Thyroid gland (tissue), 4 donors: ENCODE measurements at places on chromosomes 5 and 9. TPM values are rescaled to one million over a fixed set of nuclear protein-coding genes. Genes with fewer than 3 reads are reported as not detected.
A peak's percentile ranks its signal among the peaks of the same experiment; 100 is the strongest.

The IFNK gene
- not detected for total RNA-seq

The SCGB3A2 gene
- not detected for total RNA-seq

The RANBP3L gene
- 9.4 TPM for total RNA-seq

The MAP3K1 gene
- total RNA-seq, result 69.4 TPM

The DMGDH gene
- total RNA-seq, result 7.0 TPM

The LIX1 gene
- 0.89 TPM for total RNA-seq

The CSF1R gene
- total RNA-seq, result 11.6 TPM

The RPL12 gene
- total RNA-seq, result 1,286 TPM

The LPAR1 gene
- 40.8 TPM for total RNA-seq

The RNF183 gene
- total RNA-seq, result not detected

The SHROOM1 gene
- total RNA-seq, result 11.0 TPM

- H3K27ac ChIP-seq, result peak overlapping the region; percentile 94
- H3K4me3 ChIP-seq, result peak overlapping the region; percentile 27
- H3K4me1 ChIP-seq, result peaks cover 5% of the 10 kb centered on the region
- no peaks in the 10 kb centered on the region for H3K36me3 ChIP-seq
- H3K27me3 ChIP-seq, result no peaks in the 10 kb centered on the region
Measured at GRCh38 chr9:96565671-96566497, 53.8 kb downstream of the CDC14B start.

- peak overlapping the region; percentile 85 for H3K4me3 ChIP-seq
- DNase-seq, result peak; percentile 58
- no peaks in the 10 kb centered on the region for H3K27me3 ChIP-seq
- peaks cover 18% of the 10 kb centered on the region for H3K4me1 ChIP-seq
- no peaks in the 10 kb centered on the region for H3K36me3 ChIP-seq
Measured at GRCh38 chr9:14312719-14313377, 1.1 kb downstream of the NFIB start.

DNA sequence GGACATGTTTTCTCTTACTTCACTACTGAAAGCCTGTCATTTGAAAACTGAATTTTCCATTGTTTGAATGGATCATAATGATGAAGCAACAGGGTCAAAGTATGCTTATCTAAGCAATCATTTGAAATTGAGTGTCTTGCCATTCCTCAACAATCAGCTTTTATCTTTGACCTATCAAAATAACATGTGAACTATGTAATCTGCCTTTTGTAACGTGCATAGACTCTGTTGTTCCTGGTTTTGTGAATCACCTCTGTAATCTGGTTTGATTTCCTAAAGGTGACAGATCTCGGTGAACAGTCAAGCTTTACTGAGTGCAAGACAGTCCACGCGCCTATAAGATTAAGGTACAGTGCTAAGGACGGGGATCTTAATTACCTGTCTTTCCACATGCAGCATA, 3.3 kb downstream of the MEF2C start:
- DNase-seq, result no peak
- peaks cover 27% of the 10 kb centered on the region for H3K4me1 ChIP-seq
- H3K27me3 ChIP-seq, result no peaks in the 10 kb centered on the region
- no peaks in the 10 kb centered on the region for H3K36me3 ChIP-seq
- H3K4me3 ChIP-seq, result no peak overlapping the region

- no peak overlapping the region for H3K27ac ChIP-seq
- no peaks in the 10 kb centered on the region for H3K4me1 ChIP-seq
- no peaks in the 10 kb centered on the region for H3K36me3 ChIP-seq
- DNase-seq, result no peak
- H3K27me3 ChIP-seq, result no peaks in the 10 kb centered on the region
Measured at GRCh38 chr9:27142299-27142930, 33.4 kb downstream of the TEK start.

DNA sequence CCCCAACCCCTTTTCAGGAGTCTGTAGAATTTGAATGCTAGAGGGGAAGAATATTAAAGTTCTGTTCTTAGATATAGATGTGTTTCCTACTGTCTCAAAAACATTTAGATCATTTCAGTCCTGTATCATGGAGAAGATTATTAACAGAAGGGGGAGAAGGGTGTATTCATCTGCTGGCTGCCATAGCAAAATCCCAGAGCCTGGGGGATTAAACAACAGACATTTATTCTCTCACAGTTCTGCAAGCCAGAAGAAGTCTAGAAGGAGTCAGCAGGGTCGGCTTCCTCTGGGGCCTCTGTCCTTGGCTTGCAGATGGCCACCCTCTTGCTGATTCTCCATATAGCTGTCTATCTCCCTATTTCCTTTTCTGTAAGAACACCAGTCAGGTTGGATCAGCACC, 150.1 kb upstream of the OTULINL start:
- peaks cover 6% of the 10 kb centered on the region for H3K4me1 ChIP-seq
- H3K27me3 ChIP-seq, result no peaks in the 10 kb centered on the region
- H3K4me3 ChIP-seq, result no peak overlapping the region
- no peak overlapping the region for H3K27ac ChIP-seq
- DNase-seq, result no peak

GRCh38 chr5:55031492-55031891, 7.4 kb downstream of the GZMK start:
- no peak overlapping the region for H3K27ac ChIP-seq
- no peaks in the 10 kb centered on the region for H3K4me1 ChIP-seq
- H3K27me3 ChIP-seq, result no peaks in the 10 kb centered on the region
- no peak for DNase-seq

GRCh38 chr9:20854444-20854843, 170.4 kb downstream of the FOCAD start:
- no peak overlapping the region for H3K4me3 ChIP-seq
- no peaks in the 10 kb centered on the region for H3K27me3 ChIP-seq
- H3K36me3 ChIP-seq, result no peaks in the 10 kb centered on the region
- no peaks in the 10 kb centered on the region for H3K4me1 ChIP-seq
- H3K27ac ChIP-seq, result no peak overlapping the region

DNA sequence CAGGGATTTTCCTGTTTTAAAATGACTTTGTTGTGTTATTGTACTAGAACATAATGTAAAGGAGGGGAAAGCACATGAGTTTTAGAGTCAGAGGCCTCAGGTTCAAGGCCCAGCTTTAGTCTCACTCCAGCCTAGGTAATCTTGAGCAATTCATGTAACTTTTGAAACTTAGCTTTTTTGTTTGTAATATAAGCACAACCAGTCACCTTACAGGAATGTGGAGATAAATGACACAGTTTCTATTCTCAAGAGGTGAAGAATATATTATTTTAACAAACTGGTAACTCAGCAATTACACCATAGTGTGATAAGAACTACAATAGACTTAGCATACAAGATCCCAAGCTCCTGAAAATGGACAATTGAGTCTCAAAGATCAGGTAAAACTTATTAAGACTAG, 51.2 kb downstream of the ADAMTS19 start:
- no peak overlapping the region for H3K27ac ChIP-seq
- no peaks in the 10 kb centered on the region for H3K27me3 ChIP-seq
- DNase-seq, result no peak
- H3K4me3 ChIP-seq, result no peak overlapping the region

GRCh38 chr9:132857031-132857430, 21.1 kb downstream of the AK8 start:
- H3K27me3 ChIP-seq, result no peaks in the 10 kb centered on the region
- H3K36me3 ChIP-seq, result no peaks in the 10 kb centered on the region
- peak; percentile 23 for DNase-seq

DNA sequence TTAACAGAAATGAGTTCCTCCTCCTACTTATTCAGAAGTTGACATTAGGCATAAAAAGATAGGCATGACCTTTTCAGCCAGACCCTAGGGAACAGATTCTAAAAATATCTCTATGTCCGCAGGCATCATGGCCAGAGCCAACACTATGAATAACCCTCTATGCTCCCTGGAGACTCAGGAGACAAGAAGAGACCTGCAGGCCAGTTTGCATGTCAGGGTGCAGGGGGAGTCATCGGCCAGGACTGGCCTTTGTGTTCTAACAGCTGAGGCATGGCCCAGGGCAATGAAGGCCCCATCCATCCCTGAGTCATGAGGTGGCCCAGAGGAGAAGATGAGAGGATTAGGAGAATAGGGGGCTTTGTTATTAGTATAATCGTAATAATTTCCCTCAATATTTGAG, 93.8 kb downstream of the TMEM215 start:
- H3K27ac ChIP-seq, result no peak overlapping the region
- H3K27me3 ChIP-seq, result no peaks in the 10 kb centered on the region

DNA sequence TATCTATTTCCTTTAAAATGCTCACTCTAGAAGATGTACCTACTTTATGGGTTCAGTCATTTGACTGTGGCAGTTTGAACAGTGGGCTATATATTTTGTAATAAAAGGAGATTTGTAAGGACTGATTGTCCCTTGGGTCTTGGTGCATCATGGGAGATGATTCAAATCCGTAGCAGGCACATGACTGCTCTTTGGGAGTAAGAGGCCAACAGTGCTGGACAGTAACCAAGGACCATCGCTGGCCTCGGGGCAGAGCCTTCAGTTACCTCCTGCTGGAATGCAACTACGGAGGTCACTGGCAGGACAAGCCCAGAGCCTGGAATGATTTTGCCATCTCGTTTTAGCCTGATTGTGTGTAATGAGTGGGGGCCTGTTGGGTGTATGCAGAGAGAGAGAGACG, 7.0 kb upstream of the MAMDC2 start:
- H3K36me3 ChIP-seq, result no peaks in the 10 kb centered on the region
- no peak for DNase-seq
- H3K4me3 ChIP-seq, result no peak overlapping the region
- H3K27ac ChIP-seq, result no peak overlapping the region
- no peaks in the 10 kb centered on the region for H3K4me1 ChIP-seq

- H3K4me1 ChIP-seq, result peaks cover 7% of the 10 kb centered on the region
- H3K27me3 ChIP-seq, result no peaks in the 10 kb centered on the region
- peaks cover 10% of the 10 kb centered on the region for H3K36me3 ChIP-seq
Measured at GRCh38 chr9:107314763-107315162, 31.7 kb downstream of the RAD23B start.

DNA sequence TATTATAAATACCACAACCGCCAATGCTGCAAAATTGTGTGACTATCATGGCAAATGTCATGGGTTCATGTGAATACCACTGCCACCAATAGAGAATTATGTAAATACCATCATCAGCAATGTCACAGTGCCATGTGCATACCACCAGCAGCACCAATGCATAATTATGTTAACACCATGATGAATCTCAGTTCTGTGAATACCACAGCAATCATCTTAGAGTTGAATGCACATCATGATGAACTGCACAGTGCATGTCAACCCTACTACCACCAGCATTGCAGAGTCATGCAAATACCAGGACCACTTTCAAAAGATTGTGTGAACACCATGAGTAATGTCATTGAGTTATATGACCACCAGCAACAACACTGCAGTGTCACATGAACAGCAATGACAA, 63.2 kb downstream of the SHC3 start:
- H3K27me3 ChIP-seq, result no peaks in the 10 kb centered on the region
- H3K4me3 ChIP-seq, result no peak overlapping the region
- no peaks in the 10 kb centered on the region for H3K4me1 ChIP-seq
- DNase-seq, result no peak

DNA sequence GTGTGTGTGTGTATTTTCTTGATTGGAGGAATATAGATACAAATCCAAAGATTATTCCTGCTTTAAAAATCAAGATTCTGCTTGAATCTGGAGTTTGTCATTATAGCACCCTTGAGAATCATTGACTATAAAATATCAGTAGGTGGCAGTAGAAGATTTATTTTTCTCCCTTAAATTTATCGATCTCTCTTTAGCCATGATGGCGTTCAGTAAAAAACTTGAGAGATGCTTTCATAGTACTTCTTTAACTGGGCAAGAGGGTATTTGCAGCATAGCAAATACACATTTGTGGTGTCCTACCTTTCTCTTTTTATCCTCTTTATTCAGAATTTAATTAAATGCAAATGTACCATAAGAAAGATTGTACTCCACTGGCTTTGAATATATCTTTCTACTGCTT, 307.7 kb downstream of the ADGRV1 start:
- no peaks in the 10 kb centered on the region for H3K4me1 ChIP-seq
- no peak overlapping the region for H3K4me3 ChIP-seq
- H3K27me3 ChIP-seq, result no peaks in the 10 kb centered on the region
- no peak overlapping the region for H3K27ac ChIP-seq
- no peak for DNase-seq
- H3K36me3 ChIP-seq, result no peaks in the 10 kb centered on the region

- H3K27ac ChIP-seq, result no peak overlapping the region
- no peak for DNase-seq
- H3K27me3 ChIP-seq, result no peaks in the 10 kb centered on the region
- H3K4me1 ChIP-seq, result peaks cover 12% of the 10 kb centered on the region
Measured at GRCh38 chr9:126389992-126390391, 63.4 kb downstream of the MVB12B start.

GRCh38 chr9:93246111-93246510, 62.2 kb downstream of the WNK2 start:
- no peaks in the 10 kb centered on the region for H3K4me1 ChIP-seq
- no peak overlapping the region for H3K27ac ChIP-seq
- H3K27me3 ChIP-seq, result no peaks in the 10 kb centered on the region
- H3K4me3 ChIP-seq, result no peak overlapping the region
- H3K36me3 ChIP-seq, result no peaks in the 10 kb centered on the region
- no peak for DNase-seq

- H3K4me1 ChIP-seq, result no peaks in the 10 kb centered on the region
- no peak overlapping the region for H3K4me3 ChIP-seq
- no peaks in the 10 kb centered on the region for H3K27me3 ChIP-seq
- DNase-seq, result no peak
- no peak overlapping the region for H3K27ac ChIP-seq
- H3K36me3 ChIP-seq, result no peaks in the 10 kb centered on the region
Measured at GRCh38 chr9:101247297-101247696, 137.5 kb downstream of the BAAT start.

- H3K4me1 ChIP-seq, result no peaks in the 10 kb centered on the region
- DNase-seq, result no peak
- no peaks in the 10 kb centered on the region for H3K36me3 ChIP-seq
- no peaks in the 10 kb centered on the region for H3K27me3 ChIP-seq
- no peak overlapping the region for H3K4me3 ChIP-seq
- H3K27ac ChIP-seq, result no peak overlapping the region
Measured at GRCh38 chr5:87074934-87075541, 192.6 kb upstream of the RASA1 start.

DNA sequence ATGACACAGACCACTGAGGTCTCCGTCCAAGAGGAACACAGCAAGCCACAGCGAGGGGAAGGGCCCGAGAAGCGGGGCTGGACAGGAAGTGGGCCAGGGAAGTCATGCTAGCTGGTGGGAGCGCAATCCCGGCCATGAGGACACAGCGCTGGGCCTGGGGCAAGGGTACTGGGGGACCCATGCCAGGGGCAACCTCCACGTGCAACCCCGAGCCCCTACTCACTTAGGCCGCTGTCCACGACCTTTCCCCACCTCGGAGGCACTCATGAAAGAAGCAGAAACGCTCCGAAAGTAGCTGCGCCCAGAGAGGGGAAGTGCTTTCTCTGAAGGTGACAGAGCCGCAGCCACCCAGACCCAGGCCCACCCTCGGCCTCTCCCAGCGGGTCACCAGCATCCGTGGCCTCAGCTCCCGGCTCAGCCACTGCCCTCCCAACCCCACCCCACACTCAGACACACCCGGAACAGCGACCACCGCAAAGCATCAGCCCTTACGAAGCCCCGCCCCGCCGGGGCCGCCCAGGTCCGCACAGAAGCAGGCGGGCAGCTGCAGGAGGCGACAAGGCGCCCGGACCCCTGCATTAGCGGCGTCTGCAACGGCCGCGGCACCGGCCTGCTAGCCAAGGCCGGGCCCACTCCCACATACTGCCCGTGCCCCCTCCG, 782 bp downstream of the BICD2 start:
- no peaks in the 10 kb centered on the region for H3K36me3 ChIP-seq
- H3K27ac ChIP-seq, result peak overlapping the region; percentile 72
- DNase-seq, result peak; percentile 18
- H3K4me3 ChIP-seq, result peak overlapping the region; percentile 81
- peaks cover 21% of the 10 kb centered on the region for H3K4me1 ChIP-seq

- H3K4me1 ChIP-seq, result no peaks in the 10 kb centered on the region
- no peak overlapping the region for H3K4me3 ChIP-seq
- no peak for DNase-seq
- H3K36me3 ChIP-seq, result no peaks in the 10 kb centered on the region
Measured at GRCh38 chr5:69148981-69149675, 17.8 kb upstream of the CCNB1 start.

GRCh38 chr5:53165431-53166182, 56.0 kb upstream of the MOCS2 start:
- H3K36me3 ChIP-seq, result no peaks in the 10 kb centered on the region
- peaks cover 13% of the 10 kb centered on the region for H3K4me1 ChIP-seq
- no peak overlapping the region for H3K4me3 ChIP-seq
- no peaks in the 10 kb centered on the region for H3K27me3 ChIP-seq
